ENCODE measurements at places on chromosomes 1 and 21.

- no peak for DNase-seq
Observed at GRCh38 chr1:168623831-168624230, 47.4 kb downstream of the XCL1 start.

DNA sequence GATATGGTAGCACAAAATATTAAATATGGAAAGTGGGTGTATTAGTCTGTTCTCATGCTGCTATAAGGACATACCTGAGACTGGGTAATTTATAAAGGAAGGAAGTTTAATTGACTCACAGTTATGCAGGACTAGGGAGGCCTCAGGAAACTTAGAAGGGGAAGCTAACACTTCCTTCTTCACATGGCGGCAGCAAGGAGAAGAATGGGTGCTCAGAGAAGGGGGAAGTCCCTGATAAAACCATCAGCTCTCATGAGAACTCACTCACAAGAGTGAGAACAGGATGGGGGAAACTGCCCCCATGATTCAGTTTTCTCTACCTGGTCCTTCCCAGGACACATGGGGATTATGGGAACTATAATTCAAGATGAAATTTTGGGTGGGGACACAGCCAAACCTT, 15.8 kb upstream of the BACE2 start:
- DNase-seq, result no peak

GRCh38 chr21:42941696-42942085, 16.3 kb upstream of the ERVH48-1 start:
- DNase-seq, result no peak

GRCh38 chr21:35226328-35226727, 177.2 kb upstream of the RUNX1 start:
- DNase-seq, result no peak

- DNase-seq, result no peak
Observed at GRCh38 chr1:202659974-202660373, 50.3 kb downstream of the SYT2 start.

DNA sequence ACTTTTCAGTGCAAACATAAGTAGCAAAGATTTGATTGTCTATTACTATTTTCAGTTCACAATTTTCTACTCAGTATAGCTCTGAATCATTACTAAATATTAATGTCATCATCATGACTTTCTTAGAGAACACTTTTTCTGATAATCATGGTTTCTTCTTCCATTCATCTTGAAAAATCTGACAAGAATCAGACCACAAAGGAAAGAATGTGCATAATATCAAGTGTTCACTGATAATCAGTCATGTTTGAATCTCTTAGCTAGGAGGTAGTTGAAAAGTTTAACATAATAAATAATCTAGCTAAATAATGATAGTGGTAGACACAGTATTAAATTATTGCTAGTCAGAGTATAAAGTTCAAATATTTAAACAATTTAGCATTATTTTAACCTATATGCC, 133.2 kb downstream of the BRINP3 start:
- no peak for DNase-seq
